ENCODE measurements at places on chromosomes 3 and 15.

GRCh38 chr3:105139881-105140560, 226.7 kb upstream of the ALCAM start:
- no peak for DNase-seq

GRCh38 chr3:134641671-134642300, 9.0 kb downstream of the KY start:
- DNase-seq, result no peak

DNA sequence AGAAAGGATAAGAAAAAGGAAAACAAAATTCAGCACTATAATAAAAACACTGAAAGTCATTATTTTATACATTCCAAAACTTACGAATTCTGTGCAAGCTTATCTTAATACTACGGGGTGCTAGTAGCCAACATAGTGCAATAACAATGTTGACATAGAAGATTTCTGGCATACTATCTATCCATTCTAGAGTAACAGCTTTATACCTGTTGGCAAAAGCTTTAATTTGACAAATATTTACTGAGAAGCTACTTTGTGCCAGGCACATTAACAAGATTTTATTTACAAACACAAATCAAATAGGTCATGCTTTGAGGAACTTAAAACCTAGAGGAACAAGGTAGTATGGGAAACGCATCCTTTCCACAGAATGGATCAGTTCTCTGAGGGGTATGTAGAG, 1.1 kb downstream of the ACKR4 start:
- no peak for DNase-seq

DNA sequence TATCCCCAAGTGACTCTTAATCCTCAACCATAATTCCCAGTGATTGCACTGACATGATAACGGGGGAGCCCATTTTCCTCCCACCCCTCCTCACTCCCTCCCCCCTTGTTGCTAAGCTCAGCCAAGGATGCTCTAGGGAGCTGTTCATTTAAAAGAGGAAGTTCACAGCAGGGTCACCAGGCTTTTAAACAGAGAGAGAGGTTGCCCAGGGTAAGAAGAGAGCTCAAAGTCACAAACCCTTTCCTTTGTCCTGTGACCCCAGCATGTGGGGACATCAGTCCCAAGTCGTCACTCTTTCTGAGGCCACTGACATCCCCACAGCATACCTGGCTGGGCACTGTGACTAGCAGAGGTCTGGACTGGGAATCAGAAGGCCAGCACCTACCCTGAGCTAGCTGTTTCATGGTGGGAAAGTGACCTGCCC, 144.1 kb downstream of the RORA start:
- DNase-seq, result peak; percentile 75

- DNase-seq, result no peak
These were observed 310.2 kb downstream of the SATB1 start for GRCh38 chr3:18114894-18115293.

DNA sequence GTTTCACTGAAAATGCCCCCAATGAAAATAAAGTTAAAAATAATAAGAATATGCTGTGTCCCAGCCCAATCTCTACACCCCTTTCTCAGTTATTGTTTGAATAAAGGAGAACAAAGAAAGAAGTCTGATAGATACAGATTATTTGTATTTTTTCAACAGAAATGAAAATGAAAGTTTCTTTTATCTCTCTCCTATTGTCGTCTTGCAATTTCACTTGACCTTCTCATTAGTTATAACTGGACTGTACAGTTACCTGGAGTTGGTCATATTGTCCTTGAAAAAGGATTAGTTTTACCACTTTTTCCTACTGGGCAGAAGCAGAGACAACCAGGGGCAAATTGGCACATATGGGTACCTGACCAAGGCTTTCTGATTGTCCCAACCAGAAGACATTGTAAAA, 440.0 kb downstream of the PDCD6IP start:
- DNase-seq, result no peak

DNA sequence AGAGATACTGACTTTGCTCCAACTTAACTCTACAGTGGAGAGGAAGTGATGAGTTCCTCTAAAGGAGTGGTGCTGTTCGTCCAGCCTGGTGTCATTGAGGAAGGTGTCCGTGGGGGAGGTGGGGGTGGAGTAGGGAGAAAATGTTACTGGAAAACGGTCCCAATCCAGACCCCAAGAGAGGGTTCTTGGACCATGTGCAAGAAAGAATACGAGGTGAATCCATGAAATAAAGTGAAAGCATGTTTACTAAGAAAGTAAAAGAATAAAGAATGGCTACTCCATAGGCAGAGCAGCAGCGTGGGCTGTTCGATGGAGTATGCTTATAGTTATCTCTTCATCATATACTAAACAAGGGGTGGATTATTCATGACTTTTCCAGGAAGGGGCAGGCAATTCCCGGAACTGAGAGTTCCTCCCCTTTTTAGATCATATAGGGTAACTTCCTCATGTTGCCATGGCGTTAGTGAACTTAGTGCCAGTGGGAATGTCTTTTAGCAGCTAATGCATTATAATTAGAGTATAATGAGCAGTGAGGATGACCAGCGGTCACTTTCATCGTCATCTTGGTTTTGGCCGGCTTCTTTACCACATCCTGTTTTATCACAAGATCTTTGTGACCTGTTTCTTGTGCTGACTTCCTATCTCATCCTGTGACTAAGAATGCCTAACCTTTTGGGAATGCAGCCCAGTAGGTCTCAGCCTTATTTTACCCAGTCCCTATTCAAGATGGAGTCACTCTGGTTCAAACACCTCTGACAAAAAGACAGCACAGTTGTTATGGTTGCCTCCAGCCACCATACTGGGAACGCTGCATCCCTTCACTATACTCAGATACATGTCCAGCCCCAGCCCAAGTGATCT, 38.6 kb downstream of the CLEC3B start:
- DNase-seq, result no peak

GRCh38 chr3:102226463-102226862, 208.4 kb upstream of the ZPLD1 start:
- no peak for DNase-seq

Data from hematopoietic multipotent progenitor cell (in vitro differentiated cells).